ENCODE measurements at places on chromosomes 16 and 17.

GRCh38 chr16:1182950-1183907 is 30.3 kb downstream of the CACNA1H start:
- DNase-seq: no peak

- DNase-seq: no peak
These were observed 6.4 kb upstream of the GRN start for GRCh38 chr17:44338702-44339101.

DNA sequence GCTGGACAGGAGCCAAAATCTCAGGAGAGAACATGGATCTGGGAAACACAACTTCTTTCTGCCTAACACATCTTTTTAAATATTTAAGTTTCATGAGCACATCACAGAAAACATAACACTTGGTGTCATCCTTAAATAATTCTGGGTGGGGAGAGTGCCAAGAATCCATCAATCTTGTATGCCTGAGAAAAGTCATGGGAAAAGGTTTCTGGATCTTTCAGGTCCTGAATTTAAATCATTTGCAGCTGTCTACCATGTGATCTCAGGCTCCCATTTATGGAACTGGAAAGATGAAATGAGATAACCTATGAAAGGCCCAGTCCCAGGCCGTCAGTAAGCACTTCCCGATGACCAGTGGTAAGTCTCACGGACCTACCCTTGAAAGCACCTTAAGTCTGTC is 15.1 kb downstream of the CDH11 start:
- peak; percentile 54 for DNase-seq

DNA sequence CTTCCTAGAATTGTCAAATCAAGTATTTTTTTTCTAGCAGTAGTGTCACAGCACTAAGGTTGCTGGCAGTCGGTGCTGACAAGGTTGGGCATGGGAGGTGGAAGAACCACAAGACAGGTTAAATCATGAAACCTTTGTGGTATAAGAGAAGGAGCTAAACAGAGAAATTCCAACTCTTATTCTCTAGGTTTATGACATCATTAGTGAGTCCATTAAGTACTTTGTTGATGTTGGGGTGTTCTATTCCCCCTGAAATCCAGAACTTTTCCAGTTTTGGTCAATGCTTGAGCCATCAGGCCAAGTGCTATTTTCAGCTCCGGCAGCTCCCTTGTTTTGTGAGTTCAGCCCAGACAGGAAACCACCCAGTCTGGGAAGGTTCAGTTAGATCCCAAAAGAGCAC is 206.0 kb upstream of the SOX9 start:
- no peak for DNase-seq

- DNase-seq: no peak
These were observed 1183.6 kb downstream of the CDH8 start for GRCh38 chr16:60852635-60853034.

GRCh38 chr17:76562734-76563148 is 22.9 kb downstream of the PRCD start:
- DNase-seq: peak; percentile 82

DNA sequence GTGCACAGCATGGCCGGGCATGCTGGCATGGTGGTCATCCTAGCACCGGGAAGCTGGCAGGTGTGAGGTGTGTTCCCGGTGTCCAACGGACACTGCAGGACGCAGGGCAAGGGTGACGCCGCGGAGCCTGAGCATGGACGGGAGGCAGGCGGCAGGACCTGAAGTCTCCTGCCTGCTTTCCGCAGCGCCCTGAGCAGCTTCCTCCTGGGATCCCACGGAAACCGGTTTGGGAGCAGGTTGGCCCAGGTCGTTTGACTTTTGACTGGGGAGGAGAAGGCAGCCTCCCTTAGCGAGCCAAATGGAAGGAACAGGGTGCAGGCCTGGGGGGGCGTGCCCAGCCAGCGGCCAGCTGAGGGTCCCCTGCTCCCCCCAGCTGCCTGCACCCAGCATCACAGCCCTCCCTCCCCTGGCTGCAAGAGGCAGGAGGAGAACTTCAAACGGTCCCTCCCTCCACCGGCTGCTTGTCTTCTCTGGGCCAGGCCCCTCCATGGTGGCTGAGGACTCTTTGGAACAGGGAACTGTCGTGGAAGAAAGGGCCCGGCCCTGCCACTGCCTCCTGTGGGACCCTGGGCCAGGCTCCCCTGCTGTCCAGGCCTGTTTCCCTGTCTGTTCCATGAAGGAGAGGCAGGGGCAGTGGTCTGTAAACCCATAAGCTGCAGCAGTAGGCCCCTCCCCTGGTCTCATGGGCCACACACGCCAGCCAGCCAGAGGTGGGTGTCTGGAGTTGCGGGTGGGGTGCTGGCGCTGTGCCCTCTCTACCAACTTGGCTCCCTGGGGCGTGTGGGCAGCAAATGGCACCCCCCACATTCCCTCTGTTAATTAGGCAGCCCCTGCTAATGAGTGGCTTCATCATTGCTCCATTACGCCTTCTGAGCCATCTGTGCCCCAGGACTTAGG is 7.8 kb upstream of the ADGRG1 start:
- DNase-seq: no peak

- no peak for DNase-seq
These were observed 21.5 kb downstream of the MRC2 start for GRCh38 chr17:62648956-62649294.

DNA sequence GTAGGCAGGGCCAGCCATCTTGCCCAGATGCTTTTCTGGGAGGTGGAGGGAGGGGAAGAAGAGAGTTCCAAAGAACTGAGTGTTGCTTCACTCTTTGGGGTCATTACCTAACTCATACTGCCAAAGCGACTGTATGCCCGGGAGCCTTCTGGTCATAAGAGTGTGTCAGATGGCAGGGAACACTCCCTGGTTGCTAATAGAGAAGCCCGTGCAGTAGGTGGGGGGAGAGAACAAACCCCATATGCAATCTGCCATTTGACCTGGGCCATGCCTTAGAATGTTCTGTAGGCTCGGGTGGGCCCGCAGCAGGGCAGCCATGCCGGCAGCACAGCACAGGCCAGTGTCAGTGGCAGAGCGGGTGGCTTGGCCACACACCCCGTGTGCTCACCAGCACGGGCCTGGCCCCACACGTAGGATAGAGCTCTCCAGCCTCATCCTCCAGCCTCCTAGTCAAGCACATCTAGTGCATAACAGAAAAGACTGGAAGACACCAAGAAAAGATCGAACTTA is 120.5 kb downstream of the SOCS1 start:
- no peak for DNase-seq

GRCh38 chr16:72473631-72474030 is 301.7 kb upstream of the PMFBP1 start:
- DNase-seq: no peak

GRCh38 chr17:34673995-34674890 is 94.9 kb downstream of the TMEM132E start:
- DNase-seq: no peak

GRCh38 chr16:3098459-3099394 is at the start of gene ZSCAN10:
Gene ZSCAN10, minus strand, starts transcription at chr16:3099294. Its CDS starts 6,357 bp downstream, at chr16:3092937.
- no peak for DNase-seq

Measured in fibroblast of skin of left quadriceps (primary cell).